Thoracic aorta endothelial cell (primary cell): ENCODE measurements at places on chromosomes 12 and 14. TPM values are rescaled to one million over a fixed set of nuclear protein-coding genes. Genes with fewer than 3 reads are reported as not detected.

Gene METTL1
- 8.0 and 10.1 TPM in 2 replicates for total RNA-seq

Gene TSPAN9
- total RNA-seq, result 41.6 and 46.1 TPM in 2 replicates

Gene PKP2
- 5.1 and 8.7 TPM in 2 replicates for total RNA-seq

Gene FIGNL2
- total RNA-seq, result 0.53 and 2.5 TPM in 2 replicates

Gene BEST3
- total RNA-seq, result 0.07 and 0.13 TPM in 2 replicates

Gene MMP17
- total RNA-seq, result 3.2 and 4.8 TPM in 2 replicates

Gene GLIPR1L1
- total RNA-seq, result not detected in 2 replicates

Gene DIO3
- not detected in 2 replicates for total RNA-seq

Gene TAS2R46
- 6.3 and 9.4 TPM in 2 replicates for total RNA-seq

Gene CLEC9A
- not detected in 2 replicates for total RNA-seq

Gene TAS2R20
- total RNA-seq, result 7.2 and 8.6 TPM in 2 replicates

Gene OAS2
- total RNA-seq, result 9.8 and 10.3 TPM in 2 replicates

Gene JPH4
- total RNA-seq, result not detected in 2 replicates

Gene SLC22A17
- 0.86 and 1.1 TPM in 2 replicates for total RNA-seq

Gene LRP1
- 2.9 and 4.8 TPM in 2 replicates for total RNA-seq

Gene CLEC4A
- 0.14 TPM in 1 of 2 replicates, not detected in the other for total RNA-seq

Gene NFATC4
- total RNA-seq, result 12.5 and 20.2 TPM in 2 replicates

Gene VRTN
- not detected in 2 replicates for total RNA-seq

Gene SIX4
- total RNA-seq, result 4.2 and 4.3 TPM in 2 replicates

Gene CLEC2A
- total RNA-seq, result not detected in 2 replicates

Gene STAC3
- not detected in 2 replicates for total RNA-seq

Gene GLI1
- 0.07 TPM in 1 of 2 replicates, not detected in the other for total RNA-seq

Gene VWF
- total RNA-seq, result 364 and 1,119 TPM in 2 replicates

Gene INHBC
- total RNA-seq, result not detected in 2 replicates

Gene LRRC9
- not detected in 2 replicates for total RNA-seq

Gene TOMM20L
- not detected in 2 replicates for total RNA-seq

Gene CLEC14A
- total RNA-seq, result 238 and 259 TPM in 2 replicates

Gene ATF7
- total RNA-seq, result 31.4 and 36.5 TPM in 2 replicates

Gene TAS2R42
- not detected in 2 replicates for total RNA-seq

Gene CDCA3
- total RNA-seq, result 25.7 and 39.8 TPM in 2 replicates

Gene APOF
- total RNA-seq, result not detected in 2 replicates

Gene MORN3
- 0.29 and 0.80 TPM in 2 replicates for total RNA-seq

Gene ERP27
- 0.66 and 0.72 TPM in 2 replicates for total RNA-seq

Gene GALNT16
- 0.07 and 0.40 TPM in 2 replicates for total RNA-seq

Gene SLCO1A2
- total RNA-seq, result under 0.01 TPM in 1 of 2 replicates, not detected in the other

Gene KRT81
- not detected in 2 replicates for total RNA-seq

Gene POC1B
- 33.6 and 40.6 TPM in 2 replicates for total RNA-seq

Gene HSPA2
- total RNA-seq, result 2.0 and 3.8 TPM in 2 replicates

Gene IRF2BPL
- total RNA-seq, result 11.2 and 12.4 TPM in 2 replicates

Gene FAM234B
- 7.6 and 10.5 TPM in 2 replicates for total RNA-seq

Gene SLC4A8
- total RNA-seq, result 5.2 and 5.5 TPM in 2 replicates

Gene MYH6
- total RNA-seq, result not detected in 2 replicates

Gene SRRM4
- not detected in 2 replicates for total RNA-seq

Gene KLHDC1
- total RNA-seq, result 2.0 and 2.4 TPM in 2 replicates

Gene KRT79
- total RNA-seq, result not detected in 2 replicates
